B cell (primary cell): ENCODE measurements at places on chromosomes 11 and 22. TPM values are rescaled to one million over a fixed set of nuclear protein-coding genes. Genes with fewer than 3 reads are reported as not detected.
A peak's percentile ranks its signal among the peaks of the same experiment; 100 is the strongest.

- peak overlapping the region; percentile 20 for H3K27ac ChIP-seq
- H3K27me3 ChIP-seq, result no peaks in the 10 kb centered on the region
- H3K4me1 ChIP-seq, result peaks cover 39% of the 10 kb centered on the region
- H3K4me3 ChIP-seq, result no peak overlapping the region
Measured at GRCh38 chr11:1523779-1524178, 37.2 kb upstream of the MOB2 start.

DNA sequence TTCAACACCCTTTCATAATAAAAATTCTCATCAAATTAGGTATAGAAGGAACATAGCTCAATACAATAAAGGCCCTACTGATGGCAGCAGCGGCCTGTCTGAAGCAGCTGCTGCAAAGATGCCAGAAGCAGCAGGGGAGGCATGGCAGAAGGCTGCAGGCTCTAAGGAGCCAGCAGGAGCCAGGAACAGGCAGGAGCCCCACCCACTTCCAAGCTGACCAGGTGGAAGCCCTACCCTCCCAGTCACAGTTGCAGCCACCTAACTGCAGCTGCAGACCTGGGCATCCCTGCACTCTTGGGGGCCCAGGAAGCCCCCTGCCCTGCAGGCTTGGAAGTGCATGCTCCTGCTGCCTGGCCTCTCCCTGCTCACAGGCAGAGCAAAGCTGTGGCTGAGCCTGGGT lies 18.2 kb upstream of the OR6A2 start:
- no peak for DNase-seq
- H3K4me1 ChIP-seq, result no peaks in the 10 kb centered on the region
- H3K36me3 ChIP-seq, result no peaks in the 10 kb centered on the region
- no peak overlapping the region for H3K4me3 ChIP-seq
- peaks cover 7% of the 10 kb centered on the region for H3K27me3 ChIP-seq

GRCh38 chr11:1514336-1515061 lies 27.9 kb upstream of the MOB2 start:
- H3K4me3 ChIP-seq, result no peak overlapping the region
- H3K27ac ChIP-seq, result no peak overlapping the region
- no peak for DNase-seq
- H3K36me3 ChIP-seq, result no peaks in the 10 kb centered on the region
- peaks cover 9% of the 10 kb centered on the region for H3K4me1 ChIP-seq

- H3K4me3 ChIP-seq, result no peak overlapping the region
- no peak overlapping the region for H3K27ac ChIP-seq
- no peaks in the 10 kb centered on the region for H3K27me3 ChIP-seq
- no peak for DNase-seq
Measured at GRCh38 chr11:95917193-95918036, 6.5 kb downstream of the MTMR2 start.

DNA sequence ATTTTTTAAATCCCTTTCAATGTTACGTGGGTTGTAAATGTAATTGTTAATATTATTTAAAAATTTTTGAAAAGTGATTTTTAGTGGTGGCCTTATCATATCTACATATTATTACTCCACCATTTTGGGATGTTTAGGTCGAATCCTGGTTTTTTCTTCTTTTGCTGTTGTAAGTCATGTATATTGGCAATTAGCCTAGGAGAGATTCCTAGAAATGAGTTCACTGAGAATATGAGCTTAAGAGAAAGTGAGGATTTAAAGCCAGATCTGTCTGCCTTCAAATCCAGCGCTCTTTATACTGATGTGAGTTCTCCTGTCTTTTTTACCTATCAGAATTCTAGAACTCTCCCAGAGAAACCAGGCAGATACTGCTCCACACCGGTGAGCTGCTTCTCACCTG lies 56.1 kb downstream of the PTPRJ start:
- no peak for DNase-seq
- H3K36me3 ChIP-seq, result no peaks in the 10 kb centered on the region
- peaks cover 75% of the 10 kb centered on the region for H3K4me1 ChIP-seq
- H3K27me3 ChIP-seq, result no peaks in the 10 kb centered on the region

- H3K27ac ChIP-seq, result no peak overlapping the region
- no peaks in the 10 kb centered on the region for H3K36me3 ChIP-seq
- no peak overlapping the region for H3K4me3 ChIP-seq
- no peak for DNase-seq
- H3K4me1 ChIP-seq, result no peaks in the 10 kb centered on the region
Measured at GRCh38 chr11:86182976-86183584, 61.5 kb upstream of the EED start.

DNA sequence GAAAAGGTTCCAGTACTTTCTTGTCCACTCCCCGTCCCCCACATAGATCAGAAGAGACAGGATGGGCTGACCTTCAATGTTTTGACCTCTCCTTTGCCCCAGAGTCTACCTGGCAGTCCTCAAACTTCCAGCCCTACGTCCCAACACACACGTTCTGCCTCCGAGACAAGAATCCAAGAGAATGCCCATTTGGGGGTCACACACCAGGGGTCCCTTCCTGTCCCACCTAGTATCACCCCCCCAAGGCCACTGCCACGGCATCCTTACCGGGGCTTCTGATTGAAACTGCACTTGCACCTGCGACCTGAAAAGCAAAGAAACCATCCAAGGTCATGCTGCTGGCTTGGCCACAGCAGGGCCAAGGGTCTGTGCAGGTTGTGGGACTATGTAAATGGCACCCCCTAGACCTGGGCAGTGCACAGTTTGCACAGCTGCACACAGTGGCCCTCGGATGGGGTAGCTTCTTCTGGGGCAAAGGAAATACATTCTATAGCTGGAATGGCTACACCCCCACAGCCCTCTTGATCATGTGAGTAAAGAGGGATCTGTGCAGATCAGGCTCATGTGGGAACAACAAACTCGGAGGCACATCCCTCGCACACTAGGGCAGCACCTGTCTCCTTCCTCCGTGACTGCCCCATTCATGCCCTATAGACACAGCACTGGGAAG lies 16.5 kb upstream of the FXYD2 start:
- no peak for DNase-seq
- no peaks in the 10 kb centered on the region for H3K4me1 ChIP-seq
- peaks cover 2% of the 10 kb centered on the region for H3K27me3 ChIP-seq
- no peak overlapping the region for H3K27ac ChIP-seq
- H3K4me3 ChIP-seq, result no peak overlapping the region

- H3K36me3 ChIP-seq, result no peaks in the 10 kb centered on the region
- DNase-seq, result peak; percentile 65
- H3K27ac ChIP-seq, result no peak overlapping the region
- no peaks in the 10 kb centered on the region for H3K4me1 ChIP-seq
- no peaks in the 10 kb centered on the region for H3K27me3 ChIP-seq
Measured at GRCh38 chr22:24485608-24486007, 9.5 kb upstream of the UPB1 start.

- H3K27me3 ChIP-seq, result peaks cover 37% of the 10 kb centered on the region
- no peak overlapping the region for H3K4me3 ChIP-seq
- H3K27ac ChIP-seq, result no peak overlapping the region
- no peak for DNase-seq
Measured at GRCh38 chr11:67576735-67577475, 6.7 kb upstream of the GSTP1 start.

DNA sequence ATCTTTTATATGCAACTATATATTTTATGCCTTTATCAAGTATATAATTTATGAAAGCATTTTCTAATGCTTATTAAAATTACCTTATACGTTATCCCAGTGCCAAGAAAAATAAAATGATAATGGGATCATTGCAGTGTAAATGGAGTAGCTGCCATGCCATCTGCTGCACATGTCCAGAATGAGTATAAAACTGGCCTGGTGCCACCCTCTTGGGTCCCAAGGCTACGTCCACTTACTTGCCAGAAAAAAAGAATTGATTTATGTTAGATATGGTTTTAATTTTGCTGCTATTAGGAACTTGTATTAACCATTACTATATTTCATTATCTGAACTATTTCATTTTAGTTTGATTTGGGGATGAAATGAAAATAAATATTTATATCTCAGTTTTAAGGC lies 1127.1 kb upstream of the CNTN5 start:
- no peaks in the 10 kb centered on the region for H3K4me1 ChIP-seq
- H3K4me3 ChIP-seq, result no peak overlapping the region
- no peaks in the 10 kb centered on the region for H3K36me3 ChIP-seq
- no peak overlapping the region for H3K27ac ChIP-seq
- H3K27me3 ChIP-seq, result no peaks in the 10 kb centered on the region

GRCh38 chr11:22521226-22521625 lies 104.4 kb downstream of the FANCF start:
- H3K36me3 ChIP-seq, result no peaks in the 10 kb centered on the region
- no peaks in the 10 kb centered on the region for H3K27me3 ChIP-seq
- DNase-seq, result no peak
- H3K27ac ChIP-seq, result no peak overlapping the region

- H3K4me3 ChIP-seq, result peak overlapping the region; percentile 27
- no peak for DNase-seq
- H3K36me3 ChIP-seq, result peaks cover 1% of the 10 kb centered on the region
- no peaks in the 10 kb centered on the region for H3K27me3 ChIP-seq
Measured at GRCh38 chr22:25566898-25567235, 2.4 kb downstream of the GRK3 start.

GRCh38 chr11:10818594-10818993 lies 9.9 kb upstream of the EIF4G2 start:
- no peak for DNase-seq
- no peak overlapping the region for H3K27ac ChIP-seq
- H3K27me3 ChIP-seq, result no peaks in the 10 kb centered on the region
- H3K4me3 ChIP-seq, result no peak overlapping the region
- peaks cover 4% of the 10 kb centered on the region for H3K4me1 ChIP-seq

GRCh38 chr11:227824-228379 lies 8.2 kb downstream of the SIRT3 start:
- no peak for DNase-seq
- H3K27ac ChIP-seq, result no peak overlapping the region
- H3K4me1 ChIP-seq, result no peaks in the 10 kb centered on the region
- no peak overlapping the region for H3K4me3 ChIP-seq
- no peaks in the 10 kb centered on the region for H3K36me3 ChIP-seq
- no peaks in the 10 kb centered on the region for H3K27me3 ChIP-seq

- H3K27ac ChIP-seq, result no peak overlapping the region
- no peaks in the 10 kb centered on the region for H3K27me3 ChIP-seq
- no peak overlapping the region for H3K4me3 ChIP-seq
- H3K4me1 ChIP-seq, result no peaks in the 10 kb centered on the region
Measured at GRCh38 chr11:69416762-69417698, 64.4 kb upstream of the LINC01488 start.

DNA sequence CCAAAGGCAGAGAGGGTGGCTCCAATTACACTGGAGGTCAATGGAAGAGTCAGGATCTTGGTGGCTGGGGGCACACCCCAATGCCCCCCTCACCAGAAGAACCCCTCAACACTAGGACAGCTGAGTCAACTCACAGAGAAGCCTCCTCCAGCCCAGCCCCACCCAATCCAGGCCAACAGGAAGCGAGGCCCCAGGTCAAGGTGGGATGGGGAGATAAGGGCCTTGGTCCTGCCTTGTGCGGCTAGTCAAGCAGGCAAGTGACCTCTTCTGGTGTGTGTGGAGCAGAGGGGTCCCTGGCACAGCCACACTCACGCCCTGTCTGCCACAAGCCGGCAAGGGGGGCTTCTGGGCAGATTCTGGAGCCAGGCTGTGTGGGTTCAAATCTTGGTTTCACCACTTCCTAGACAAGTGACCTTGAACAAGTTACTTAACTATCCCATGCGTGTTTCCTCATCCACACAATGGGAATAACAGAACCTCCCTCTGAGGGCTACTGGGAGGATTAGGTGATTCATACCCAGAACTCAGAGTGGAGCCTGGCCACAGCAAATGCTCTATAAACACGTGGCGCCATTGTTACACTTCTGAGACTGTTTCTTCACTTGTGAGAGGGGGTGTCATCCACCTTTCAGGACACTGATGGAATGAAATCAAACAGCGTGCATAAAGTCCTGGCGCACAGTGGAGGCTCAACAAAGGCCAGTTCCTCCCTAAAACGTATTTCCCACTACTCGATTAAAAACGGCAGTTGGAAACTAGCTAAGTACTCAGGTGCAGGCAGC lies 3.2 kb downstream of the TTLL12 start:
- H3K27ac ChIP-seq, result no peak overlapping the region
- H3K36me3 ChIP-seq, result peaks cover 15% of the 10 kb centered on the region
- H3K27me3 ChIP-seq, result no peaks in the 10 kb centered on the region
- H3K4me3 ChIP-seq, result no peak overlapping the region

- no peak for DNase-seq
- no peaks in the 10 kb centered on the region for H3K4me1 ChIP-seq
- peaks cover 20% of the 10 kb centered on the region for H3K36me3 ChIP-seq
- no peak overlapping the region for H3K4me3 ChIP-seq
- no peaks in the 10 kb centered on the region for H3K27me3 ChIP-seq
- no peak overlapping the region for H3K27ac ChIP-seq
Measured at GRCh38 chr11:17954395-17955252, 58.2 kb downstream of the SERGEF start.

GRCh38 chr22:20651286-20651685 lies 122.6 kb upstream of the SERPIND1 start:
- H3K27ac ChIP-seq, result no peak overlapping the region
- H3K4me1 ChIP-seq, result no peaks in the 10 kb centered on the region
- no peaks in the 10 kb centered on the region for H3K27me3 ChIP-seq
- DNase-seq, result no peak
- H3K36me3 ChIP-seq, result no peaks in the 10 kb centered on the region

DNA sequence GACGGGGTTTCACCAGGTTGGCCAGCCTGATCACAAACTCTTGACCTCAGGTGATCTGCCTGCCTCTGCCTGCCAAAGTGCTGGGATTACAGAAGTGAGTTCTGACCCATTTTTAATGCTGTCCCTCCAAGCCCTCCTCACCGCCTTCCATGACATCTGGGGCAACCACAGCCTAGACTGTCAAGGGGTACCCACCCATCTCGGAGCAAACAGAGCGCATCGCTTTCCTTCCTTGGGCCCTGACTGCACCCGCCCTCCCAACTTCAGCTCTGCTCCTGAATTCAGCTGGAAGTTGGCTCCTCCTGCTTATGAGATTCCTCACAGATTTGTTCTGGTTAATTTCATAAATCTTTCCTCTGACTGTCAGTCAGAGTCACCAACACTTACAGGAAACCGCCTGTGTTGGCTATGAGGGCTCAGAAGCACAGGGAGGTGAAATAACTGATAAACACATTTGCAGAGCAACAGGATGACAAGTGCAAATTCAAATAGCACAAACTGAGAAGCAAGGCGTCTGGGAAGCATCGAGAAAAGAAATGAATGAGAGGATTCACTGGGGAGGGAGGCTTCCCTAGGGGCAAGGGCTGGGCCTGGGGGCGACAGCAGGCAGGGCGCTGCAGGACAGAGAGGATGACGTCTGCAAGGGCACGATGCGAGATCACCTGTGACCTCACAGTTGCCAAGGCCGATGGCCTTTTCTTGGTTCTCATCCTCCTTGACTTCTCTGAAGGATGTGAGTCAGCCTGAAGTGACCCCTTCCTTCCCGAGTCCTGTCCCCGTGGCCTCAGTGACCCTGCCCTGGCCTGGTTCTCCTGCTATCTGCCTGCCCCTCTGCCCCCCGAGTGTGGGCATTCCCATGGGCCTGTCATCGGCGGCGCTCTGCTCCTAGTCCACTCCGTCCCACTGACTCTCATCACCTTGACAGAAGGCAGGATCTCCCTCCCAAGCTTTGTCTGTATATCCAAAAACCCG lies 6.1 kb downstream of the IFT27 start:
- no peak overlapping the region for H3K27ac ChIP-seq
- no peaks in the 10 kb centered on the region for H3K27me3 ChIP-seq
- no peak overlapping the region for H3K4me3 ChIP-seq
- peaks cover under 1% of the 10 kb centered on the region for H3K4me1 ChIP-seq
- DNase-seq, result no peak

The ZC3H12C gene
- total RNA-seq, result 0.10 and 0.15 TPM in 2 replicates

The SYTL2 gene
- total RNA-seq, result 2.3 and 2.9 TPM in 2 replicates

The SYT7 gene
- not detected in 2 replicates for total RNA-seq

The MPPED2 gene
- total RNA-seq, result 1.0 and 1.1 TPM in 2 replicates

The RELT gene
- 92.4 and 97.1 TPM in 2 replicates for total RNA-seq

The TOB2 gene
- 51.5 and 56.0 TPM in 2 replicates for total RNA-seq

The ASRGL1 gene
- total RNA-seq, result 0.49 and 1.1 TPM in 2 replicates

The PNPLA2 gene
- 182 and 208 TPM in 2 replicates for total RNA-seq

The POLD4 gene
- 190 and 210 TPM in 2 replicates for total RNA-seq

The BRSK2 gene
- 0.79 and 1.5 TPM in 2 replicates for total RNA-seq

The TP53I11 gene
- total RNA-seq, result 229 and 240 TPM in 2 replicates

The CHEK1 gene
- total RNA-seq, result 3.0 and 3.5 TPM in 2 replicates

The OR52E8 gene
- not detected in 2 replicates for total RNA-seq
